Globus pallidus (tissue), 1 donor: ENCODE measurements at places on chromosomes 11 and 22.
A peak's percentile ranks its signal among the peaks of the same experiment; 100 is the strongest.

DNA sequence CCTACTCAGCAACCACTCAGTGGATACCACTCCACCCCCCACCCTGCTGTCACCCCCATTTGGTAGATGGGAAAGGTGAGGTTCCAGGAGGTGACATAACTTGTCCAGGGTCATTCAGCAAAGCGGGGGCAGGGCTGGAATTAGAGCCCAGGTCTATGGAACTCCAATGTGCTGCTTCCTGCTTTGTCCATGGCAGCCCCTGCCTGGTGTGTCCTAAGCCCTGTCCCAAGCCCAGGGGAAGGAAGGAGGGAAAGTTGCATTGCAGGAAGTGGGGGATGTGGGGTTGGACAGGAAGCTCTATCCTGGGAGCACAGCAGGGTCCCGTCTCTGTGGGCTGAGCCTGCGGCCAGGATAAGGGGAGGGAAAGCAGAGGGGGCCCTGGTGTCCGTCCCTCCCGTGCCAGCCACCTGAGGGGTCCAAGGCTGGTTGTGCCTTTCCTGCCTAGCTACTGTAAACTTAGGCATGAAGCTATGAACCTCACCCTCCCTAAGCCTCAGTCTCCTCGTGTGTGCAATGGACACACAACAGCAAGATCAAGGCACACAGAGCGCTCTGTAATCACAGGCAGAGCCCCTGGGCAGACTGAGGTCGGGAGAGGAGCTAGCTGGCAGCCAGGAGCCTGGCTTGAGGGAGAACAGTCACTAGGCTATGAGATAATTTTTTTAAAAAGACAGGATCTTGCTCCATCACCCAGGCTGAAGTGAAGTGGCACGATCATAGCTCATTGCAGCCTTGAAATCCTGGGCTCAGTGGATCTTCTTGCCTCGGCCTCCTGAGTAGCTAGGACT, 12.9 kb downstream of the GAL3ST1 start:
- DNase-seq, result no peak

DNA sequence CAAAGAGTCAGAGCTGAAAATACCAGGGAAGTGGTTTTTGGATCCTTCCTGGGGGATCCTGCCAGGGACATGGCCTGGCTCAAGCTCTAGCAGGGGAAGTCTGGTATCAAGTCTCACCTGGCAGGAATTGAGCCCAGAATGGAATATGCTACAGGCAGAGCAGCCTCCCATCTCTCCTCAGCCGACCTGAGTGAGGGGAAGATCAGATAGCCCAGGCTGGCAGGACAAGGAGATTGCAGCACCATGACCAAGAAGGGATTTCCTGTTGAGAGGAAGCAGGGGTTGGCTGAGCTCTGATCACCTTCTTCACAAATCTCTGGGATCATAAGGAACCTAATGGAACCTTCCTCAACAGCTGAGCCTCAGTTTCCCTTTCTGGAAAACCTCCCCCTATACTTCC, 13.0 kb downstream of the OAF start:
- DNase-seq, result no peak

- DNase-seq, result no peak
These were observed 187.5 kb downstream of the SHANK2 start for GRCh38 chr11:71064702-71065515.

GRCh38 chr22:43925433-43926348, 2.1 kb downstream of the PNPLA3 start:
- DNase-seq, result no peak

- DNase-seq, result no peak
These were observed 45.7 kb upstream of the CD5 start for GRCh38 chr11:61056571-61056970.

DNA sequence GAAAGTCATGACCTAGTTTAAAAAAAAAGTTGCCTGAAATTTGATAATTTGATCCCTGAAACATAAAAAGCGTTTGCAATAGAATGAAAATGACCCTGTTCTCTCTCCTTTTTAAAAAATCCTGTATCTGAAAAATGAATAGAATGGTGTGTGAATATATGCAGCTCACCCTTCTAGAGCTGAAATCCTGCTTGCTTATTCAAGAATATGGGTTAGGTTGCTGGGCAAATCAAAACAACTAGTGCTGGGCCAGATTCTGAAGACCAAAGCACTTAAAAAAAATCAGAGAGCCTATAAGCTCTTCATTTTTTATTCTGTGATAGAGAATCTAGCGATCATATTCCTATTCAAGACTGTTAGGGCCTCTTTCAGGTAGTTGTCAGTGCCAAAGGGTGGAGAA, 131.6 kb downstream of the MPPED2 start:
- DNase-seq, result no peak

DNA sequence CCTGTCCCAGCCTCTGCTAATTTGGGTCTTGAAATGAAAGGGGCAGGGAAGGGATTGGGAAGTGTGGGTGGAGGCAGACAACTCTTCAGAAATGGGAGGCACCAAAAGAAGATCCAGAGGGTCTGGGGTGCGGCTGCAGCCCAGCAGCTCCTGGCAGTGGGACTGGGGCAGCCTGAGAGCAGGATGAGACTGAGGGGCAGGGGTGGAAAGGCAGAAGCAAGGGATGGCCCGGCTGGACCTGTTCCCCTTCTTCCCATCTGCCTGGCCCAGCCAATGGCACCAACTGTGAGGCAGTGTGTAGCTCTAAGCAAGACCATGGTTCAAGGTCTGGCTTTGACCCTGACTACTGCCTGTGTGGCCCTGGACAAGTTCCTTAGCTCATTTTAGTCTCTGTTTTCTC, 160.4 kb downstream of the ENTHD1 start:
- no peak for DNase-seq

- DNase-seq, result no peak
These were observed 1532.9 kb upstream of the RAG2 start for GRCh38 chr11:38130976-38131375.

GRCh38 chr11:1453611-1454034, 33.0 kb downstream of the MOB2 start:
- DNase-seq, result no peak

DNA sequence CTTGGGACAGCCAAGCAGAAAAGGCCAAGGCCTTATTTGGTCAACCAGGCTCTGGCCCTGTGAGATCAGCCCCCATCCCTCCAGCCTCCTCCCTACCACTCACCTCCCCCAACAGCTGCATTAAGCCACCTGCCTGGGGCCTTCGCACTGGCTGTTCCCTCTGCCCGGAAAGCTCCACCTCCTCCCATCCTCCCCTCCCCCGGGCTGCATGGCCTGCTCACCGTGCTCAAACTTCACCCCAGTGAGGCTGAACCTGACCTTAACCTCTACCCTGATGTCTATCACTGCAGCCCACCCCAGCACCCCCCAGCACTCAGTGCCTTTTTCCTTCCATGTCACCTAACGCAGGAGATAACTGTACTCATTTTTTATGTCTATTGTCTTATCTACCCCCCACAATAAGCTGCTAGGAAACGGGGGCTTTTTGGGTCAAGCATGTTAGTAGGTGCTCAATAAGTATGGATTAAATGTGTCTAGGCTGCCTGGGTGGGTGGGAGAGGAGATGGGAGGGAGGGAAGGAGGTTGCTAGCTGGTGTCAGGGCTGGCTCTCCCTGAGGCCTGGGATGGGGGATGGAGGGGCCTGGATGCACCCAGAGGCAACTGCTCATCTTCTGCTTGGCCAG, 912 bp downstream of the PTPRCAP start:
- DNase-seq, result no peak

- no peak for DNase-seq
These were observed 17.3 kb upstream of the OR6X1 start for GRCh38 chr11:123771664-123772063.

GRCh38 chr22:36663561-36663960, 40.0 kb downstream of the CACNG2 start:
- DNase-seq, result no peak

DNA sequence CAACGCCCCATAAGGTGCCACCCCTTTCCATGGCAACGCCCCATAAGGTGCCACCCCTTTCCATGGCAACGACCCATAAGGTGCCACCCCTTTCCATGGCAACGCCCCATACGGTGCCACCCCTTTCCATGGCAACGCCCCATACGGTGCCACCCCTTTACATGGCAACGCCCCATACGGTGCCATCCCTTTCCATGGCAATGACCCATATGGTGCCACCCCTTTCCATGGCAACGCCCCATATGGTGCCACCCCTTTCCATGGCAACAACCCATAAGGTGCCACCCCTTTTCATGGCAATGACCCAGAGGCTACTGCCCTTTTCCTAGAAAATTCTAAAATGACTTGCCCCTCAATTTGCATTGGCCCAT, 72.1 kb downstream of the BRD1 start:
- DNase-seq, result no peak

- peak; percentile 64 for DNase-seq
These were observed 1291.7 kb downstream of the BRD1 start for GRCh38 chr22:48535868-48536540.

DNA sequence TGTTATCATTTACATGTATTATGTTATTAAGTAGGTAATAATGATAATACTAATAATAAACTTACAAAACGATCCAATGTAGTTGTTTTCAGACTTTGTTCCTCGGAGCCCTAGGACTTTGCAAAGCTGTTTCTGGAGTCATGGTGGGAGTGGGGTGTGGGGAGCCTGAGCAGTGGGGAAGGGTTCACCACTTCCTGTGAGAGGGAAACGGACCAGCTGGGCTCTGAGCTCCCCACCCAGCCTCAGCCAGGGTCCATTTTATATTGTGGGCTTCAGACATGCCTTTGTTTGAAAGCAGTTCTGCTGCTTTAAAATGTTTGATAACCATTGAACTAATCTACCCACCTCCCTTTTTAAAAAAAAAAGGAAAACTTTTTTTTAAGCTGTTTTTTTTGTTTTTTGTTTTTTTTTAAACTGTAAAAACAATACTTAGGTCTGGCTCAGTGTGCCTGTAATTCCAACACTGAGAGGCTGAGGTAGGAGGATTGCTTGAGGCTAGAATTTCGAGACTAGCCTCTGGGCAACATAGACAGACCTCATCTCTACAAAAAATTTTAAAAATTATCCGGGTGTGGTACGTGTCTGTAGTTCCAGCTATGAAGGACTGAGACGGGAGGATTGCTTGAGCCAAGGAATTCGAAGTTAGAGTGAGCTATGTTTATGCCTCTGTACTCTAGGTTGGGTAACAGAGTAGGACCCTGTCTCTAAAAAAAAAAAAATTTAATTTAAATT, 7.0 kb downstream of the SERPING1 start:
- DNase-seq, result no peak

DNA sequence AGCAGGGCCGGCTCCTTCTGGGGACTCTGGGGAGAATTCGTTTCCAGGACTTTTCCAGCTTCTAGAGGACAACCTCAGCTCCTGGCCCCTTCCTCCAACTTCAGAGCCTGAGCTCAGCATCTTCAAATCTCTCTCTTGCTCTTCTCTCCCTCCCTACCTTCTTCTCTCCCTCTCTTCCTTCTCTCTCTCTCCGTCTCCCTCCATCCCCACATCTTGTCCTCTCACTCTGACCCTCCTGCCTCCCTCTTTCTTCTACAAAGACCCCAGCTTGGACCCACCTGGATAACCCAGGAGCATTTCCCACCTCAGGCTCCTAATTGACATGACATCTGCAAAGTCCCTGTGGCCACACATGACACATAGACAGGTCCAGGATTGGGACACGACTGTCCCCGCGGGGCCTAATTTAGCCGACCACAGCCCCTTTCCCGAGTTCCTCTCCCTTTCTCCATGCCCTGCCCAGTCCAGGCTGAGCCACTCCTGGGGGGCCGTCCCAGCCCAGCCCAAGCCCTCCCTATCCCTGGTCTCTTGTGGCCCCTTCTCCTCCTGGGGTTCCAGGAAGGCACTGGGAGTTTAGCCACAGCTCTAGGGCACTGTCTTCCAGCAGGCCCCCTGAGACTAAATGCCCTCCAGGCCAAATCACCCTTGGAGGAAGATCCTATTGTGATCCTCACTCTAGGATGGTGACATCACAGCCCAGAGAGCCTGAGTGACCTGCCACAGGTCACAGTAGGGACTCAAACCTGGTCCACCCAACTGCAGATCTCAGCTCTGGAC, 36.9 kb downstream of the IGLL5 start:
- no peak for DNase-seq

GRCh38 chr11:111785886-111786412, 19.8 kb upstream of the PPP2R1B start:
- DNase-seq, result no peak

GRCh38 chr11:76512851-76513653, 68.2 kb downstream of the EMSY start:
- DNase-seq, result peak; percentile 3

DNA sequence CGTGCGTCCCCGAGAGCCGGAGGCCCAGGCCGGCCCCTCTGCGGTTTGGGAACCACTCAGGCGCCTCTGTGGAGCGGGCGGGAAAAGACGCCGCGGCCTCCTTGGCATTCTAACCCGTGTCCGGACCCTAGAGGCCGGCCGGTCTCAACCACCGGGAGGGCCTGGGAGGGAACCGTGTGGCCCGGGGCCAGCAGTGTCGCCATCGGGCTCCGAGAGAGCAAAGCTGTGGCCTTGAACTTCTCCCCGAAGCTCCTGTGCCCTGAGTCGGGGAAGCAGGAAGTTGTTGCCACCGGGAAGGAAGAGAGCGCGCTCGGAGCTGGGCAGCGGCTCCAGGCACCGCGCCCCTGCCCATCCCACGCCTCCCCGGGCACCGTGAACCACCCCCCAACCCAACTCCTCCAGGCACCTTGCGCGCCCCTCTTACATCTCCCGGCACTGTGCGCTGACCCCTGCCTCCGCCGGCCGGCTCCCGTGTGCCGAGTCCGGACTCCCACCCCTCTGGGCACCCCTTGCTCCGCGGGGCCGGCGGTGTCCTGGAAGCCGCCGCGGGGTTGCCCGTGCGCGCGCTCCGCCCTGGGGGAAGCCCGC, 80.0 kb upstream of the PPARA start:
- DNase-seq, result no peak

GRCh38 chr11:118524757-118525470, 2.4 kb upstream of the TTC36 start:
- no peak for DNase-seq

DNA sequence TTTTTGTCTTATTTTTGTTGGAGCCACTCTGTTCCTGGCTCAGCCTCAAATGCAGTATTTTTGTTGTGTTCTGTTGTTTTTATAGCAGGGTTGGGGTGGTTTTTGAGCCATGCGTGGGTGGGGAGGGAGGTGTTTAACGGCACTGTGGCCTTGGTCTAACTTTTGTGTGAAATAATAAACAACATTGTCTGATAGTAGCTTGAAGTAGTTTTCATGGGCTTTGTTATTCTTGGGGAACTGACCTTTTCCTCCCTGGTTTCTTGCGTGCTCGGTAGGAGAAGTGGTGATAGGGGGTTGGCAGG, 6.0 kb upstream of the MCM5 start:
- no peak for DNase-seq

- DNase-seq, result no peak
These were observed 26.0 kb downstream of the NEAT1 start for GRCh38 chr11:65448418-65449105.

GRCh38 chr11:128917144-128917724, 25.4 kb downstream of the TP53AIP1 start:
- DNase-seq, result no peak

- no peak for DNase-seq
These were observed 20.6 kb upstream of the RAPSN start for GRCh38 chr11:47469361-47470179.

DNA sequence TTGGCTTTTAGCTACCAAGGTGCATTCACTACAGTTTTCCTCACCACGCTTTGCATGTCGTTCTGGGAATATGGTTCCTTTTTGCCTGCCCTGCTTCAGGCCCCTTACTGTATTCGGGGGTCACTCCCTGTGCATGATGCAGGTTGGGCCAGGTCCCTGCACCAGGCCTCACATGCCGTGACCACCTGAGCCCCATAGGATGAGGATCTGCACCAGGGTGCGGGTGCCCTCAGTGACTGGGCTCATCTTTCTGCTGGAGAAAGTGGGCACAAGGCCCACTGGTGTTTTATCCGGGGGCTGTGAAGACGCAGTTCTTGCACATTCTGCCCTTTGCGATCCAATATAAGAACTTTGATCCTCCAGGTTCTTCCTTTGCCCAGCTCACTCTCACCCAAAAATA, 45.7 kb upstream of the CABP7 start:
- DNase-seq, result no peak

GRCh38 chr11:58641341-58641740, 18.9 kb downstream of the CNTF start:
- no peak for DNase-seq
